ENCODE measurements at places on chromosomes 1 and 21.
A peak's percentile ranks its signal among the peaks of the same experiment; 100 is the strongest.

DNA sequence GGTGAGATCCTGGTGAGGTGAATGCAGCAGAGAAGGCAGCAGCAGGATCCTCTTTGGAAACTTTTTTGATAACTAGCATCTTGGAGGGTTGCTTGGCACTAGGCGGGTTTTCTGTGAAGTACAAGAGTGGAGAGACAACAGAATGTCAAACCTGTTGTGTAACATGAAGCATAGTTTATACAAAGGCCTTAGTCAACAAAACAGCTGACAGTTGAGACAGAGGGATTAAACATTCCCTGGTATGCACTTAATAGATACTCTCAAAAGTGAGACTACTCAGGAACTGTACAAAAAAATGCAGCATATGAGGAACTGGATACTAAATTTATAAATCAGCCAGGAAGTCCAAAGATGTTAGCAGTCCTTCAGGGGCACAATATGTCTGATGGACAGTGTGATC, 16.4 kb upstream of the CCDC17 start:
- no peak for DNase-seq
- no peaks in the 10 kb centered on the region for H3K27me3 ChIP-seq
- no peak overlapping the region for H3K27ac ChIP-seq
- peaks cover 5% of the 10 kb centered on the region for H3K36me3 ChIP-seq
- H3K4me3 ChIP-seq = no peak overlapping the region

DNA sequence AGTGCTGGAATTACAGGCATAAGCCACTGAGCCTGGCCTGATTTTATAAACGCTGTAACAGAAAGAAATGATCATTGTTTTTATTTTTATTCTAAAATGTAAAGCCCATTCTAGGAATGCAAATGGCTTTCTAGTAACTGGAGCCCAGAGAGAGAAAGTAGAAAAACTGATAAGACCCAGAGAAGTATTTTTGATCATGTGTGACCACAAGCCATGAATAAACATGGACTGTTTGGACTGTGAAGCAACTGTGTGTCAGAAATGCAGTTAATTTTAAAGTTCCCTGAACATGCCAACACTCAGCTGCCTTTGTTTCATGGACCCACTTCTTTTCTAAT, 39.7 kb downstream of the EIF2B3 start:
- H3K4me3 ChIP-seq = no peak overlapping the region
- H3K36me3 ChIP-seq = no peaks in the 10 kb centered on the region
- H3K27me3 ChIP-seq = no peaks in the 10 kb centered on the region
- H3K4me1 ChIP-seq = peaks cover 7% of the 10 kb centered on the region
- H3K27ac ChIP-seq = peak overlapping the region; percentile 51

GRCh38 chr1:155081472-155082300, 3.0 kb downstream of the EFNA3 start:
- H3K27ac ChIP-seq = peak overlapping the region; percentile 90
- H3K36me3 ChIP-seq = no peaks in the 10 kb centered on the region
- DNase-seq = no peak
- H3K4me3 ChIP-seq = peak overlapping the region; percentile 71
- peaks cover 88% of the 10 kb centered on the region for H3K4me1 ChIP-seq
- H3K27me3 ChIP-seq = no peaks in the 10 kb centered on the region

- no peaks in the 10 kb centered on the region for H3K36me3 ChIP-seq
- no peaks in the 10 kb centered on the region for H3K4me1 ChIP-seq
- no peak overlapping the region for H3K4me3 ChIP-seq
- no peak for DNase-seq
- H3K27ac ChIP-seq = no peak overlapping the region
- no peaks in the 10 kb centered on the region for H3K27me3 ChIP-seq
Observed at GRCh38 chr1:147491098-147491497, 50.2 kb upstream of the BCL9 start.

- H3K27me3 ChIP-seq = no peaks in the 10 kb centered on the region
- peaks cover 62% of the 10 kb centered on the region for H3K4me1 ChIP-seq
- H3K36me3 ChIP-seq = no peaks in the 10 kb centered on the region
Observed at GRCh38 chr1:150548632-150549495, at the start of gene ADAMTSL4. TSS of gene ADAMTSL4 (plus strand) at chr1:150549408. CDS start at chr1:150552289, 2,881 bp downstream.

GRCh38 chr1:101089613-101090338, 64.2 kb upstream of the DPH5 start:
- DNase-seq = no peak
- H3K27me3 ChIP-seq = no peaks in the 10 kb centered on the region
- H3K4me3 ChIP-seq = no peak overlapping the region

- H3K27me3 ChIP-seq = no peaks in the 10 kb centered on the region
- H3K4me1 ChIP-seq = peaks cover 18% of the 10 kb centered on the region
- no peak for DNase-seq
- H3K36me3 ChIP-seq = no peaks in the 10 kb centered on the region
Observed at GRCh38 chr21:34807146-34807880, 138.5 kb downstream of the CLIC6 start.

DNA sequence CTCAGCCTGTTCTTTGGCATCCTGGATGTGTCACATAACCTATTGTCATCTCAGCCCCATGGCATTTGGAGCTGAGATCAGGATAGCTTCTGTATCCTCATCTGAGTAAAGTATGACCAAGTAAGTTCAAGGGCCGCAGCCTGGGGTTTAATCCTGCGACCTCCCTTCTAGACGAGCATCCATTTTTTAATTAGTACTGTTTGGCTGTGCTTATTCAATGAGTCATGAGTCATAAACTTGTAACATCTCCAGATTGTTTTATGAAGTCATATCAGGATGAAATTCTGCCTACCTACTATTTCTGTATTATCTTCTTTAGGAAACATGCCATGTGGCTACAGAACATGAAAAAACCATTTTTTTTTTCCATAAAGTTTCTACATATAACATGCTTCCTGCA, 119.1 kb downstream of the ERG start:
- no peaks in the 10 kb centered on the region for H3K27me3 ChIP-seq
- no peak overlapping the region for H3K4me3 ChIP-seq
- no peak overlapping the region for H3K27ac ChIP-seq
- DNase-seq = no peak
- H3K4me1 ChIP-seq = no peaks in the 10 kb centered on the region

GRCh38 chr1:228668553-228669241, 66.6 kb upstream of the RHOU start:
- no peak for DNase-seq
- no peak overlapping the region for H3K4me3 ChIP-seq
- no peaks in the 10 kb centered on the region for H3K36me3 ChIP-seq
- H3K4me1 ChIP-seq = no peaks in the 10 kb centered on the region
- H3K27me3 ChIP-seq = no peaks in the 10 kb centered on the region

GRCh38 chr1:41637367-41637766, 152.9 kb upstream of the EDN2 start:
- H3K27me3 ChIP-seq = no peaks in the 10 kb centered on the region
- DNase-seq = no peak
- no peaks in the 10 kb centered on the region for H3K4me1 ChIP-seq
- no peaks in the 10 kb centered on the region for H3K36me3 ChIP-seq
- no peak overlapping the region for H3K4me3 ChIP-seq

GRCh38 chr21:26954662-26955121, 12.2 kb downstream of the ADAMTS5 start:
- H3K4me3 ChIP-seq = no peak overlapping the region
- no peaks in the 10 kb centered on the region for H3K4me1 ChIP-seq
- no peaks in the 10 kb centered on the region for H3K36me3 ChIP-seq
- H3K27me3 ChIP-seq = no peaks in the 10 kb centered on the region
- no peak overlapping the region for H3K27ac ChIP-seq

DNA sequence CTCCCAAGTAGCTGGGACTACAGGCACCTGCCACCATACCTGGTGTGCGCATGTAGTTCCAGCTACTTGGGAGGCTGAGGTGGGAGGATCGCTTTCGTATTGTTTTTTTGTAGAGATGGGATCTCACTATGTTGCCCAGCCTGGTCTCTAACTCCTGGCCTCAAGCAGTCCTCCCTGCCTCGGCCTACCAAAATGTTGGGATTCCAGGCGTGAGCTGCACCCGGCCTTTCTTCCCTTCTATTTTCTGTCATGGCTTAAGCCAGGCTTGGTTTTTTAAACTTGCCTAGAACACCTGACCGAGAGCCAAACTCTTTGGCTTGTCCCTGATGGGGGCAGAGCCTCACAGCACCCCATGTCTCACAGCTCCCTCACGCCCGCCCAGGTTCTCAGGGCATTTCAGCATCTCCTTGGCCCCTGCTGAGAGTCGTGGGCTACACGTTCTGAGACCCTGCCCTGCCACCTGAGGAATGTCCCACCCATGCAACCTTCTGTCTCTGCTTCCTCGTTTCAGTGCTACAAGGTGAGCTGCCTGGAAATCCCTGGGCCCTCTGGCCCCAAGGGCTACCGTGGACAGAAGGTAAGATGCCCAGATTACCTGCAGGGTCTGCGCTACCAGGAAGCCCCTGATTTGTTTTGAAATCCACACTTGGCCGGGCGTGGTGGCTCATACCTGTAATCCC, 15.7 kb downstream of the COL6A2 start:
- peaks cover 9% of the 10 kb centered on the region for H3K4me1 ChIP-seq
- H3K27me3 ChIP-seq = no peaks in the 10 kb centered on the region
- H3K4me3 ChIP-seq = no peak overlapping the region

DNA sequence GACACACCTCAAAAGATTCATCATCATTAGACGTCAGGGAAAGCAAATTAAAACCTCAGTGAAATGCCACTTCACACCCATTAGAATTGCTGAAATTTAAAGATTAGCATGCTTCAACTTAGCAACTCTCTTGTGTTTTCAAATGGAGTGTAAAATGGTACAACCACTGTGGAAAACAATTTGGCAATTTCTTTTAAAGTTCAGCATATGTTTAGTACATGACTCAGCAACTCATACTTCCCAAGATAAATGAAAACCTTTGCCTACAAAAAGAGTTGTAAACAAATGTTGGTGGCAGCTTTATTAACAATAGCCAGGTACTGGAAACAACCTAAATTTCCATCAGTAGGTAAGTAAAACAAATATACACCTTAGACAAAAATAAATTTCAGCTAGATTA, 42.7 kb downstream of the ST3GAL3 start:
- H3K27ac ChIP-seq = no peak overlapping the region
- no peaks in the 10 kb centered on the region for H3K27me3 ChIP-seq
- H3K4me1 ChIP-seq = no peaks in the 10 kb centered on the region
- peaks cover 6% of the 10 kb centered on the region for H3K36me3 ChIP-seq
- DNase-seq = no peak

DNA sequence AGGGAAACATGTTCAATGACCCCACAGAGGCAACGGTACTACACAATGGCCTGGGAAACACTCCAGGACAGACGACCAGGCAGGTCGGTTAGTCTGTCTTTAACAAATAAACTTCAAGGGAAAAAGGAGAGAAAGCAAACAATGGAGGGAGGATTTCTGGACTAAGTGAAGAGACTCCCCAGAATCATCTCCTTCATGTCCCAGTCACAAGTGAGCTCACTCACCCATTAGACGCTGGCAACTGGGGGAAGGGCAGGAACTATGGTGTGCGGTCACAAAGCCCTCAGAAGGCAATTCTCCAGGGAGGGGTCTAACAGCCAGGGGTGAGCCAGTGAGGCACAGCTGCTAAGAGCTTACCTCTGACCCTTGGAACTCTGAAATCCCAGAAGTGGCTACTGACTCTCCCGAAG, 55.7 kb upstream of the NADK start:
- no peaks in the 10 kb centered on the region for H3K36me3 ChIP-seq
- no peaks in the 10 kb centered on the region for H3K27me3 ChIP-seq
- no peaks in the 10 kb centered on the region for H3K4me1 ChIP-seq
- no peak for DNase-seq

GRCh38 chr1:221169447-221169889, 290.2 kb downstream of the HLX start:
- no peaks in the 10 kb centered on the region for H3K4me1 ChIP-seq
- H3K36me3 ChIP-seq = no peaks in the 10 kb centered on the region
- H3K27me3 ChIP-seq = no peaks in the 10 kb centered on the region
- no peak overlapping the region for H3K27ac ChIP-seq
- no peak for DNase-seq

DNA sequence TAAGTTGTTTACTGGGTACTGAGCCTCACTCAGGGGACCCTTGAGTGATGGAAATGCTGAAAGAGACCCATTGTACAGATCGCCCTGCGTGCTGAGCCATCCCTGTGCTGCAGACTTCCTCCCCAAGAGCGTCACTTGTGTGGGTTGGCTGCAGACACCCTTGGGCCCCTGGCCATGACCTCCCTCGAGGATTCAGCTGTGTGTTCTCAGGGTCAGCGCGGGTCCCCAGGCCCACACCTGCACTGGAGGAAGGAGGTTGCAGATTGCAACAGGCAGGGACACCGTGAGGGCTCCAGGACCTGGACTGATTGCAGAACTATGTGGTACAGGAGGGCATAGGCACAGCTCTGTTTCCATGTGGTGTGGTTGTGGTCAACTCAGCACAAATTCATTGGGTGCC, 4.4 kb downstream of the SNAP47 start:
- no peaks in the 10 kb centered on the region for H3K27me3 ChIP-seq
- H3K36me3 ChIP-seq = peaks cover 12% of the 10 kb centered on the region
- H3K27ac ChIP-seq = no peak overlapping the region
- peaks cover 9% of the 10 kb centered on the region for H3K4me1 ChIP-seq

- H3K27ac ChIP-seq = no peak overlapping the region
- H3K4me3 ChIP-seq = no peak overlapping the region
- H3K4me1 ChIP-seq = no peaks in the 10 kb centered on the region
- H3K27me3 ChIP-seq = no peaks in the 10 kb centered on the region
- no peaks in the 10 kb centered on the region for H3K36me3 ChIP-seq
- DNase-seq = no peak
Observed at GRCh38 chr21:33317145-33317544, 7.6 kb upstream of the IFNAR1 start.

DNA sequence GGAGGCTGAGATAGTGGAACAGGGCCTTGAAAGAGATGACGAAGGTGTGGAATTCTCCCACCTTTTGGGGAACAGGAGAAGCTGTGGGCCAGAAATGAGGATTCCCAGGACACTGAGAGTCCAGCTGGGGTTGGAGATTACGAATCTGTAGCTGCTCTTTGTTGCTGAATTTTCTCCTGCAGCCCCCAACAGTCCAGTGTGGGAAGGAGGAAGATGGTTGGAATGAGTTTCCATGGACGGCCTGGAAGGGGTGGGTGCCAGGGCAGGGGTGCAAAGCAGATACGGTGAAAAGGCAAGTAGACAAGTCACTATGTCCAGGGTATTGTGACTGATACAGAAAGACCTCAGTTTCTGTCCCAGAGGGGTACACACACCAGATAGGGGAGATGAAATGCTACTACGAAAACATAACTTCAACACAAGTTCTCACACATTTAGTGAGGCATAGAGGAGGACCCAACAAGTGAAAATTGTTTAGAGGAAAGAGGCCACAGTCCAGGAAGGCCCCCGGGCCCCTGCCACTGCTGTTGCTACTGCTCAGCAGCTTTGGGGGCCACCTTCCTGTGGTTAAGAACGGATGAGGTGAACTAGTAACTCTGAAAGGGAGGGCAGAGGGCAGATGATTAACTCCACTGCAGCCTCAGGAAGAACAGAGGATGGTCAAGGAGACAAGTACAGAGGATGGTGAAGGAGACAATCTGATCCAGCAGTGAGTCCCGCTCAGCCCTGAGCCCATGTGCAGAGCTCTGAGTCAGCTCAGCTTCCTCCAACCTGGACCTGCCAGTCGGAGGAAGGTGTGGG, 7.3 kb downstream of the CD244 start:
- no peaks in the 10 kb centered on the region for H3K27me3 ChIP-seq
- H3K4me3 ChIP-seq = no peak overlapping the region
- DNase-seq = no peak
- no peak overlapping the region for H3K27ac ChIP-seq
- no peaks in the 10 kb centered on the region for H3K4me1 ChIP-seq
- H3K36me3 ChIP-seq = no peaks in the 10 kb centered on the region

GRCh38 chr1:1290238-1290731, 10.0 kb downstream of the SCNN1D start:
- no peaks in the 10 kb centered on the region for H3K27me3 ChIP-seq
- peaks cover 11% of the 10 kb centered on the region for H3K4me1 ChIP-seq
- no peak overlapping the region for H3K4me3 ChIP-seq

Measured in esophagus squamous epithelium (tissue), 5 donors.